D721Med (cell line): ENCODE measurements at places on chromosomes 4 and X.

DNA sequence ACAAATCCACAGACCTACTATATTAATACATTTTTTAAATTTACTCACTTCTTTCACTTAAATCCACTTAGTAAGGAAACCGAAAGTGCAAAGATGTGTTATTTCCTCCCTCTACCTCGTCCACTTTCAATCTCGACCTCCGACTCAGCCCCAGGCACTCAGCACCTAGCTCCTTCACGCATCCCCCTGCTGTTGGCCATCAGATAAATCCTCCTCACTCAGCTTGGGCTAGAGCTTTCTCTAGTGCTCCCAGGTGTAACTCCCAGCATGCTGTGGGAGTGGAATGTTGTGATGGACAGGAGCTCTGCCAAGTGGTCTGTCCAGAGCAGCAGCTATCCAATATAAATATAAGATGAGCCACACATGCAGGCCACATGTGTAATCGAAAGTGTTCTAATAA, 26.7 kb upstream of the TEC start:
- no peak for DNase-seq

- DNase-seq = no peak
Observed at GRCh38 chrX:31522760-31523159, 450.9 kb upstream of the FTHL17 start.

DNA sequence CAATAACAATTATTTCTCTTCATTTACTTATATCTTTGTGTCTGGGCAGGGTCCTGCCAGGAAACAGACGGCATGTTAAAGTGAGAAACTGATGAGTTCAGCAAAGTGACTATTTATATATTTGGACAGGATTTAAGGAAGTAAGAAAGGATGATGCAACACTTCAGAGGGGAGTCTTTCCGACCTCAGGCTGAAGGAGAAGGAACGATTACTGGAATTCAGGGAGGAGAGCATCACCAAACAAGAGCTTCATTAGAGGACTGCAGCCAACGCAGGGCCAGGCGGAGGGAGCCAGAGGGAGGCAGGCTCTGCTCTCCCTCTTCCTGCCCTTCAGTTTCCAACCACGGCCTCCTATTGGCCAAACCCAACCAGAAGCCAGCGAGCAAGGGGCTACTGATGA, 1.5 kb upstream of the TLR7 start:
- no peak for DNase-seq

GRCh38 chr4:177204126-177204525, 105.5 kb upstream of the NEIL3 start:
- DNase-seq = no peak

- DNase-seq = no peak
Observed at GRCh38 chrX:12956704-12957534, 18.0 kb upstream of the TMSB4X start.

- no peak for DNase-seq
Observed at GRCh38 chr4:27742816-27743215, 882.2 kb downstream of the STIM2 start.

DNA sequence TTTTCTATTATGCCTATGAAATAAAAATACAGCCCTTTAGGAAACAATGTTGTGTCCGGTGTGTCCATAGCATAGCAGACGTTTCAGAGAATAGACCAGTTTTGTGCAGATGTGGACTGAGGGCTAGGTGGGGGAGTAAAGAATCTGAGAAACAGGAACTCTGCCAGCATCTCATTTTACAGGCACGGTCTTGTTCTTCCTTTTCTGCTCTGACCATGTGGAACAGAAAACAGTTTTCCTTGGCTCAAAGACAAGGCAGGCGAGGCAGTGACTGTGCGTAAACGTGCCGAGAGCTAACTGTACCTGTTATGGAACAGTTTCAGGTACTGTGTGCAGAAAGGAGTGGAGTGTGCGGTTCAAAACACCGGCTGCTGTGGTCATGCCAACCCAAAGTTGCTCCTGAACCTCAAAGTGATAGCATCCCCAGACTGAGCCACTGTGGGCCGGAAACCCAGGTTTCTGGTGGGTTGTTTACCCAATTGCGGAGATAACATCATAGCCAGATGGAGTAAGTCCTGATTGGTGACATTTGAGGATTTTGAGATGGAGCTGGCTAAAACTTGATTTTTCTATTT, 20.2 kb downstream of the CNGA2 start:
- DNase-seq = no peak

DNA sequence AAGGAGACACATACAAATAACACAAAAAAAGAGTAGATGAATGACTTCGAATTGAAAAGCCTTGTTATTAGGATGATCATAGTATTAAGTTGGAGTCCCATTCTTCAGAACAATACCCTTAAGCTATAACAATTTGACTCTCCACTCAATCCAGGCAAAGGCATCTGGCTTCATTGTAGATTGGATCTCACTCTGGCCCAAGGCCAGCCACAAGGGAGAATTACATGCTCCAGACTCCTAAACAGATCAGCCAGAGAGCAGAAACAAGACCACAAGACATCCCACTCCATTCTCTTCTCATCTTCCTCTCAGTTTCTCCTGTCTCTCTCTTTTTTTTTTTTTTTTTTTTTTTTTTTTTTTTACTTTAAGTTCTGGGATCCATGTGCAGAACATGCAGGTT, 213.9 kb downstream of the DHX15 start:
- DNase-seq = no peak

- no peak for DNase-seq
Observed at GRCh38 chr4:98406819-98407218, 145.6 kb downstream of the RAP1GDS1 start.

- DNase-seq = no peak
Observed at GRCh38 chr4:167989815-167990214, 102.5 kb upstream of the ANXA10 start.

DNA sequence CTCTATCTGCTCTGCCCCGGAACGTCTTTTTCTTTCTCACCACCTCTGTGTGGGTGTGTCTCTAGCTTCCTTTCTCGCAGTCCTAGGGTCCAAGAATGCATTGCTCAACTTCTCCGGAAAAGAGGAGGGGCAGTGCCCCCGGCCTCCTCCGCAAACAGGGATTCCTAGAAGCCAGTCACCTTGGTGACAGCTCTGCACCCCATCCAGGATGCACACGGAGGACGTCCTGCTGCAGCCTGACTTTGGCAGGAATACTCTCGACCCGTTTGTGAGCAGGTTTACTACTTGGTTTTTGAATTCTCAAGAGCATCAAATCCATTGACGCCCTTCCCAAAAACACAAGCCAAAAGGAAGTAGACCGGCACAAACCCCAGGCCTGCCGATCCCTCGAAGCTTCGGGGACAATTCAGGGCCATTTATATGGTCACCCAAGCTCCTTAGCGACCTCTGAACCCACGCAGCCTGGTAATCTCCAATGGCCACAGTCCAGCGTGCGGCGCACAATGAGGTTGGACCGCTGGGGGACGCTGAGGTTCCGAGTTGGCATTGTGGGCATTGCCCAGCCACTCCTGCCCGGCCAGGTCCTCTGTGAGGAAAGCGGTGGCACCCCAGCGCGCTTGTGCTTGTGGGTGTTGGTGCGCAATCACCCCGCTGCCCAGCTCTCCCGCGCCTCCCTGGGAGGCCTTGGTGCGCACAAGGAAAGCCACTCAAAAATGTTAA, 9.8 kb downstream of the NKX3-2 start:
- no peak for DNase-seq

DNA sequence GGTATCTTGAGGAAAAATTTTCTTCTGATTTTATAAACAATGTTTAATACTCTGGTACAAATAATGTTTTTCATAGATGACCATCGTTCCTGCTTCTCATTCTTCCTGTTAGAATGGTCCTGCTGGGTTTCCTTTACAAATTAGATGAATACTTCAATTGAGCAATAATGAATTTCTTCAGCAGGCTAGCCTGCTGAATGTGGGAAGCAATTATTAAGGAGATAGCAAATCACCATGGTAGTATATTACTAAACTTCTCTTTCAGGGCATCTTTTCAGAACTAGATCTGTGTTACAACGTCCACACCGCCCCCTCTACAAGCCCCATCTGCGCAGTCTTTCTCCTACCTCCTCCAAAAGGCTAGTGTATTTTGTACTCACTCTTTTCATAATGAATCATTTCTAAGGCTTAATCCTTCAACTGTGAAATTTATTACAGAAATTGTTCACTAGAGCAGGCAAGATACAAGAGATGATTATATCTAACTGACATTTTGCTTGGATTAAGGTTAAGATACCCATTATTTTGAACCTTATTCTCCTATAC, 38.4 kb downstream of the GPRIN3 start:
- DNase-seq = no peak

DNA sequence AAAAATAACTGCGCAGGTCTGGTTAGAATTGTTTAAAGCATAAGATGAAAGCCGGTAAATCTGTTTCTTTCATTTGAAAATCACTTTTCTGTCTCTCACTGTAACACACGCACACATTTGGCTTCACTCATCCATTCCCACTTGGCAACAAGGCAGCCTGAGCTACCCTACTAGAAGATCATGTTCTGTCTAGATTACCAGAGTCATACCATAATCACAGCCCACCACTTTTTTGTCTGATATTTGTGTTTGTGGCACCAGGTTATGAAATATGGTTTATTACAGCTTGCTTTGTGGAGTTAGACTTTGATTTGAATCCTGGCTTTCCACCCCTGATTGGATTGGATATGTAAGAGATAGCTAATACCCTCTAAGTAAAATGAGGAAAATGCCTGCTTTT, 2.2 kb downstream of the USO1 start:
- DNase-seq = no peak

DNA sequence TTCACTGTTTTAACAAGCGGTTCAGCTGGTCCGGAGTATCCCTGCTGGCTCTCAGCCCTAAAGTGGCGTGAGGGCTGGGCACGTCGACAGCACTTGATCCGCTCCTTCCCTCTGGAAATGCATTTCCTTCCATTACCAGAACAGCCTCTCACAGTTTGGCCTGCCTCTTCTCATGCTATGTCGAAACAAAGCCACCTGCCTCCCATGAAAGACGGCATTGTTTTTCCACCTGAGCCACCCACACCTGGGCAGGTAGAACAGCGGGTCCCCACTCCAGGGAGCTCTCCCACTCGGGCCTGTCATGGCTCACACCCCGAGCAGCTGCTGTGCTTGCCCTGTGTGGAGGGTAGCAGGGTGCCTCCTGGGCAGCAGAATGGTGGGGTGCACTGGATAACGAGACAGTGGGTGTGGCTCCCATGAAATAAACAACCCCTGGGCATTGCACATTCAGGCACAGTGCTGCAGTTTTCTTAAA, 86.2 kb downstream of the FHDC1 start:
- no peak for DNase-seq

DNA sequence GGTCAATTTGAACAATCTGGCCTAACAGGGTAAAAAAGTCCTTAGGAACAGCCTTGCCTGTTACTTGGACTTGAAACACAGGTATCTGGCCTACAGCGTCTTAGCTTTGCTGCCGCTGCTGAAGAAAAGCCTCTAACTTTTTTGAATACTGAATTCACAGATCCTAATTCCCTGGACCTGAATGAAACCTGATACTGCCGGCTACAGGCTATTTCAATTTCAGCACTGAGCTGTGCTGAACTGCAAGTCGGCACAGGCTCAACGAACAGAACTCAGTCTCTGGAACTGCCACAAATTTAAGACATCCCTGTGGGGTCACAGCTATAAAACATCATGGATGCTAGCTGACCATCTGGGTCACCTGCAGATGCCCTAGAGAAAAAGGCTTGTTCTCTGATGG, 7.2 kb downstream of the NR0B1 start:
- no peak for DNase-seq

GRCh38 chrX:19775830-19776485, 111.4 kb downstream of the SH3KBP1 start:
- no peak for DNase-seq

GRCh38 chr4:76002176-76002575, 5.1 kb downstream of the CXCL9 start:
- DNase-seq = no peak

DNA sequence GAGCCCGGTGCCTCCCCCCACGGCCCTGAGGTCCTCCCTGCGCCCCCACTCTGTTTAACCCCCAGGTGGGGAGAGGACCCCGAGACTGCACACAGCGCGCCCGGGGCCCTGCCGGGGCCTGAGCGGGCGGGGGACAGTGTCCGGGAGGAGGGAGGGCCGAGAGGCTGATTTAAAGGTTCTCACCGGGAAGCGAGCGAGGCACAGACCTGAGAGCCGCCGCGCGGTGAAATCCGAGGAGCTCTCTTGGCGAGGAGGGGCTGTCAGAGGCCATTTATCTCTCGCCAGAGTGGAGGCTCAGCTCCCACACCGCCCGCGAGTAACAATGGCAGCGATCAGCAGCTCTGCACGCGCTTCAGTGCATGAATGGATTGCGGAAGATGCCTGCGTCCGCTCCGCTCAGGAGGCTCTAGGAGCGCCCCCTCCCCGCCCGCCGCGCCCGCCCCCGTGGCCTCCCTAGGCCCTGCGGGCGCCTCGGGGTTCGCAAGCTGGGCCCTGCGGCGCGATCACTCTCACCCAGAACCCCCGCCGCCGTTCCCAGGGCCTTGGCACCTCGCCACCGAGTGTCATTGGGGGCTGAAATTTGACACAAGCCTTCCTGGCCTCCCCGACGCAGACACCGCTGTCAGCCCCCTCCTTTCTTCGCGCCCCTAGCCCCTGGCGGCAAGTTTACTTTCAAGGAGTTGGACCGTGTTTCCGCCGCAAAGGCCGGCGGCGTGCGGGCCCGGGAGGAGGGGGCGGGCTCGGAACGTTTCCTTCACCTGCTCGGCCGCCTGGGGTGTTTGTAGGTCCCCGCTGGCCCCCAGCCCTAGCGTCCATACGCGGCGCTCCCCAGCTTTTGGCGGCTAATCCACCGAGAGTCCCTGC, 48.7 kb upstream of the BCOR start:
- DNase-seq = no peak

DNA sequence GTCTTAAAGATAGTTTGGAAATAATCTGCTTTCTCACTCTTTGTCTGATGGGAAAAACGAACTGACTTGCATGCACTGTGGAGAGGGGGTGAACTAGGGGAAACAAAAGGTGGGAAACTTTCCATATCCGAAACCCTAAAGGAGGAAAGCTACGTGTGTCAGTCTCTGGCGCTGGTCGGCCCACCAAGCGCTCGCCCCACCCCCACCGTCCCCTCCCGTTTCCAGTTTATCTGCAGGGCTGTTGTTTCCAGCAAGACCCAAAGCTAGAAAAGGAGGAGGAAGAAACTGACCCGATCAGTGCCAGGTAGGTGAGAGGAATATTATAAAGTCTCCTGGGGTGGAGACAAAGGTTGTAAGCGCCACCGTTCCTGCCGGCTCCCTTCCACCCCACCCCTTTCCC, 552 bp downstream of the TCEAL9 start:
- DNase-seq = no peak

DNA sequence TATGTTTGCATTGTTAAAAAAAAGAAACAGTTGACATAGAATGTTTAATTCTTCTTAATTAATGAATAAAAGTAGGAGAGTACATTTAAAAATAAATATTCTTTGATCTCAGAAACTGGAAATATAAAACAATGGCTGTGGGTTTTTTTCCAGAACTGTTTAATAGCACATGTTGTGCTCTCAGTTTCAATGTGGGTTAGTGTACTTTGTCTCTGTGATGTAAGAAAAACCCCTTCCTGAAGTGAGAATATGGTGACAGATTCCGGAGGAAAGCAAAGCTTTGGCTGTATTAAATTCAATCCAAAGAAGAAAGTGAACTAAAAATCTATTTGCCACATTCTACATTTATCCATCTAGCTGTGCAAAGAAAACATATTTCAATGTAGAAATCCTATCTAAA, 261.9 kb upstream of the ADGRL3 start:
- no peak for DNase-seq

- DNase-seq = no peak
Observed at GRCh38 chr4:146943691-146944375, 1.8 kb downstream of the TTC29 start.
